ENCODE measurements at places on chromosomes 7 and 10. TPM values are rescaled to one million over a fixed set of nuclear protein-coding genes. Genes with fewer than 3 reads are reported as not detected.
A peak's percentile ranks its signal among the peaks of the same experiment; 100 is the strongest.

- DNase-seq: no peak
- H3K4me1 ChIP-seq: peaks cover 8% of the 10 kb centered on the region
- no peaks in the 10 kb centered on the region for H3K36me3 ChIP-seq
- no peaks in the 10 kb centered on the region for H3K27me3 ChIP-seq
- H3K27ac ChIP-seq: no peak overlapping the region
These were observed 9.1 kb downstream of the TMEM270 start for GRCh38 chr7:73870041-73870492.

DNA sequence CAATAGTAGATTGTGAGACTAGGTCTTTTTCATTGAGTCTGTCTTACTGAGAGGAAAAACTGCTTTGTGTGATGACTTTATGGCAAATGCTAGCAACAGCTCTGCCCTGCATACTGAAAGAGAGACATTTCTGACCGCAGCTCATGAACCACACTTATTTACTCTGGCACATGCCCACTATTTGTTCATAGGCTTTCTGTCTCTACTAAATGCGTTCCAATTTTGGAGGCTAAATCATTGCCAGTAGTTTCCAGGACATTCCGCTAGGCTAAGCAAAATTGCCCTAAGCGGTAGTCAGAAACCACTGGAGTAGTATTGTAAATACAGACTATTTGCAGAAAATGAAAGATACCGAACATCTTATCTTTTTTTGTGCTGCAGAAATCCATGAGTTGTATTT is 55.6 kb upstream of the DLX6 start:
- H3K36me3 ChIP-seq: no peaks in the 10 kb centered on the region
- H3K4me1 ChIP-seq: no peaks in the 10 kb centered on the region
- H3K4me3 ChIP-seq: no peak overlapping the region
- no peak overlapping the region for H3K27ac ChIP-seq
- DNase-seq: no peak

- no peaks in the 10 kb centered on the region for H3K4me1 ChIP-seq
- H3K27ac ChIP-seq: no peak overlapping the region
- H3K36me3 ChIP-seq: no peaks in the 10 kb centered on the region
- peaks cover 4% of the 10 kb centered on the region for H3K27me3 ChIP-seq
- no peak overlapping the region for H3K4me3 ChIP-seq
These were observed 324.7 kb downstream of the TCERG1L start for GRCh38 chr10:130986846-130987245.

DNA sequence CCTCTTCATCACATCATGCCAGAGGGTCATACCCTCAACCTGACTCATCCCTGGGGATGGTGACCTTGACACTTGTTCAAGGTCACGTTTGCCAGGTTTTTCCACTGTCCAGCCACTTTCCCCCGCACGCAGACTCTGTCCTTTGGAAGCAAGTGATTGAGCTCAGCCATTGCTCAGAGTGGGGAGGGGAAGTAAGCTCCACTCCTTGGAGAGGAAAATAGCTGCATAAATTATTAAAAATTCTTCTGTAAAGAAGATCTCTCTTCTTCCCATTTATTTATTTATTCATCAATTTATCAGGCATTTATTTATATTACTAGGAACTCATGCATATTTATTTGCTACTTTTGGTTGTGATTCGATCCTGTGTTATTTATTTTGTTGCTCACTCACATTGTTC is 88.0 kb downstream of the GLRX3 start:
- no peaks in the 10 kb centered on the region for H3K27me3 ChIP-seq
- no peak for DNase-seq
- no peak overlapping the region for H3K27ac ChIP-seq
- H3K4me1 ChIP-seq: no peaks in the 10 kb centered on the region

DNA sequence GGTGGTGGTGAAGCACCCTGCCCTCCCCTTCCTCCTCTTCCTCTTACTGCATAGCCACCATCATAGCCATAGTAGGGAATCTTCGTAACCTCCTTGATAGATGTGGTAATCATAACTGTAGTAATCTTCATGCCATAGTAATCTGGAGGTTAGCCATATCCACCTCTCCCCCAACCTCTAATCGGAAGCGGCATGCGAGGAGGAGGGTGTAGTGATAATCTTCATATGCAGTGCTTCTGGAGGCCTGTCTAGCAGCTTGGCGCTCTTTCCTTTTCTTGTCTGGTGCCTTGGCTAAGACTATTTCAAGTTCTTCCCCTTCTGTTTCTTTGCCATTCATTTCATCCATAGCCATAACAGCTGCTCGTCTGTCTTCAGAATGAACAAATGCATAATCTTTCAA is 90.9 kb downstream of the MLLT10 start:
- no peaks in the 10 kb centered on the region for H3K4me1 ChIP-seq
- no peak for DNase-seq
- H3K27me3 ChIP-seq: no peaks in the 10 kb centered on the region
- H3K36me3 ChIP-seq: peaks cover 2% of the 10 kb centered on the region

DNA sequence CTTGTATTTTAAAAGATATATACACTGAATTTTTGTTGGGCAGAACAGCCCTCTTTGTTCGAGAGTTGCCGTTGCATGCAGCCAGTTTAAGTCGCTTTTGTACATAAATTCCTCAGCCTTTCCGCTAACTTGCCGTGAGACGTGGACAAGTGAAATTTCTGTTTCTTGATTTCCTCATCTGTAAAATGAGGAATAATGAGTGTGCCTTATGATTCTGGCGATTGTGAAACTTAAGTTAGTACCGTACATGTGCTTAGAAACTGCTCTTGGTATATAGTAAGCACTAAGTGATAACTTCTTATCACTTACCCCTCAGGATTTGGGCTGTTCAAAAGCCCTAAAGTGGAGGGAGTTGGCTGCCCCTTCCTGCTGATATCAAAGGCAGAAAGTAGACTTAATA is 1.4 kb downstream of the CCNJ start:
- DNase-seq: no peak
- no peaks in the 10 kb centered on the region for H3K27me3 ChIP-seq
- no peaks in the 10 kb centered on the region for H3K36me3 ChIP-seq
- peak overlapping the region; percentile 89 for H3K27ac ChIP-seq
- H3K4me3 ChIP-seq: peak overlapping the region; percentile 90
- peaks cover 19% of the 10 kb centered on the region for H3K4me1 ChIP-seq

DNA sequence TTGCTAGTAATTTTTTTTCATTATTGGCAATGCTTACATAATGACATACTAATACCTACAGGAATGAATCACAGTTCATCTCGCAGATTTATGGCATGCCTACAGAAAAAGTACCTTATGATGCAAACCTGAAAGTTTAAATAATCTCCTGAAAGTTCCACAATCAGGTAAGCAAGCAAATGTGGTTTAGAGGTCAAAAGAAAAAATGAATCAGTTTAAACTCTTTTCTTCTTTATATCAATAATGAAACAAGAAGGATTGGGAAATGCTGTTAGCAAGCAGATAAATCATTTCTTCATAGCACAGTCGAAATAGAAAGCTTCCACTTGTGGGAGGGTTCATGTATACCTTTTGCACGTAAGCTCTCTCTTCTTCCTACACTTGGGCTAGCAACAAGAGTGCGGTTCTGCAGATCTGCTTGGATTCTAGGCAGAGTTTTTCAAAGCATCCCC is 53.7 kb upstream of the MTPN start:
- H3K27ac ChIP-seq: no peak overlapping the region
- no peak for DNase-seq
- no peaks in the 10 kb centered on the region for H3K4me1 ChIP-seq

GRCh38 chr10:15344876-15345285 is 26.2 kb downstream of the FAM171A1 start:
- H3K36me3 ChIP-seq: no peaks in the 10 kb centered on the region
- no peak for DNase-seq
- H3K27ac ChIP-seq: 0 out of 2 replicates have a peak overlapping the region, but pooled peaks have one; percentile 23
- H3K4me1 ChIP-seq: peaks cover 2% of the 10 kb centered on the region

DNA sequence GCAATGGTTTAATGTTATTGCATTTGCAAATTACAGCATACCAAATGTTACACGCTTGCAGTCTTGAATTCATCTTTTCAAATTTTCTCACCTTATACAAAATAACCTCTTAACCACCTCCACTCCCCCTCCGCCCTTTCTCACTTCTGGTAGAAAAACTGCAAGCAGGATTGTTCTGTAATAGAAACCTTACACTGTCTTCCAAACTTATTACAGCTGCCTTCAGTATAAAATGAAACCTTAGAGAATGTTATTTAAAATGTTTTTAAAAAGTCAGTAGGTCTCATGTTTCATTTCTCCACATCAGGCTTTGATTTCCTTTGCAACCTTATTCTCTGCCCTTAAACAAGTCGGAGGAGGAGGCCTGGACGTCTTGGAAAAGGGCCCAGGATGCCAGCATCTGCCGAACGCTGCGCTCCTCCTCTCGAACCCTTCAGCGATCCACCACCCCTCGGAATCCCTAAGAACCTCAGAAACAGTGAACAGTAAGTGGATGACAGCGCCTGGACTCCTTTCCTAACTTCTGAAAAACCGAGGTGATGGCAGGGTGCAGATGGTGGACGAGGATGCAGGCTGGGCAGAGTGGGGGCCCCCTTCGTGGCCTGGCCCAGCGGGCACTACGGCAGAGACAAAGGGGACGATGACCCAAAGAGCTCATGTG is 74.0 kb downstream of the FGFR2 start:
- no peak for DNase-seq
- no peak overlapping the region for H3K4me3 ChIP-seq
- H3K36me3 ChIP-seq: no peaks in the 10 kb centered on the region

GRCh38 chr10:113562069-113562468 is 9.2 kb downstream of the HABP2 start:
- H3K27me3 ChIP-seq: 0 out of 2 replicates have a peak, but pooled peaks cover 7% of the 10 kb centered on the region
- no peak overlapping the region for H3K27ac ChIP-seq
- no peaks in the 10 kb centered on the region for H3K36me3 ChIP-seq
- H3K4me1 ChIP-seq: 0 out of 2 replicates have a peak, but pooled peaks cover 2% of the 10 kb centered on the region
- no peak for DNase-seq

- no peak overlapping the region for H3K27ac ChIP-seq
- no peak for DNase-seq
- no peaks in the 10 kb centered on the region for H3K4me1 ChIP-seq
- H3K4me3 ChIP-seq: no peak overlapping the region
- H3K27me3 ChIP-seq: no peaks in the 10 kb centered on the region
These were observed 76.0 kb downstream of the HIP1 start for GRCh38 chr7:75662579-75663301.

- H3K4me1 ChIP-seq: peaks cover 80% of the 10 kb centered on the region
- H3K27me3 ChIP-seq: no peaks in the 10 kb centered on the region
- H3K4me3 ChIP-seq: no peak overlapping the region
- H3K27ac ChIP-seq: peak overlapping the region; percentile 82
- no peak for DNase-seq
- peaks cover 35% of the 10 kb centered on the region for H3K36me3 ChIP-seq
These were observed 18.8 kb downstream of the CAV1 start for GRCh38 chr7:116543664-116544063.

- H3K4me1 ChIP-seq: no peaks in the 10 kb centered on the region
These were observed 24.5 kb downstream of the FOXK1 start for GRCh38 chr7:4706384-4707216.

DNA sequence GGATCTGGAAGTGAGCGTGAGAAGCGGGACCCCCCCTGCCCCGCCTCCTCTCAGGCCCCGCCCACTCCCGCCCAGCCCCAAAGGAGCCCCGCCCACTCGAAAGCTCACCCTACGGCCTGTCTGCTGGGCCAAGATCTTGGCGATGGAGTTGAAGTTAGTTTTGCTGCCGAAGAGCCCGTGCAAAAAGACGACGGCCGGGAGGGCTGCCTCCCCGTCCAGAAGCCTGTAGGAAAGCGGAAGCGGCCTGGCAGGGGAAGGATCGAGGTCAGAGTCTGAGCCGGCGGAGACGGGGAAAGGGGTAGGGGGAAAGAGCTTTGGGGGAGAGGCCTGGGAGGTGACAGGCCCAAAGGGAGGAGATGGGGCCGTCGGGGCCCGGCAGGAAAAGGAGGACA is 386 bp downstream of the ABHD11 start:
- peak overlapping the region; percentile 78 for H3K4me3 ChIP-seq
- H3K27me3 ChIP-seq: no peaks in the 10 kb centered on the region
- H3K27ac ChIP-seq: peak overlapping the region; percentile 93
- peaks cover 5% of the 10 kb centered on the region for H3K36me3 ChIP-seq
- DNase-seq: no peak

DNA sequence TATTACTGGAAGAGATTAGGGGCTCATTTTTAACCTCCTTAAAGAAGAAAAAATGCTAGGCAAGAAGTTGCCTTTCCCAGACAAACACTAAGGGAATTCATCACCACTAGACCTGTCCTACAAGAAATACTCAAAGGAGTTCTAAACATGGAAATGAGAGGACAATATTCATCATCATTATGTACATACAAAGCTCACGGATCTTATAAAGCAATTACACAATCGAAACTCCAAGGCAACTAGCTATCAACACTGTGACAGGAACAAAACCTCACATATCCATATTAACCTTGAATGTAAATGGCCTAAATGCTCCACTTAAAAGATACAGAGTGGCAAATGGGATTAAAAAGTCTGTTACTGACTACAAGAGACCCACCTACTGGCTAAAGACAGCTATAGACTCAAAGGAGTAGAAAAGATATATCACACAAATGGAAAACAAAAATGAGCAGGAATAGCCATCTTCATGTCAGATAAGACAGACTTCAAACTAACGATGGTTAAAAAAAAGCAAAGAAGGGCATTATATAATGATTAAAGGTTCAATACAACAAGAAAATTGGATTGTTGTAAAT is 246.6 kb downstream of the ADRA2A start:
- H3K36me3 ChIP-seq: no peaks in the 10 kb centered on the region
- H3K4me1 ChIP-seq: no peaks in the 10 kb centered on the region
- H3K27me3 ChIP-seq: no peaks in the 10 kb centered on the region
- H3K27ac ChIP-seq: no peak overlapping the region
- no peak for DNase-seq

DNA sequence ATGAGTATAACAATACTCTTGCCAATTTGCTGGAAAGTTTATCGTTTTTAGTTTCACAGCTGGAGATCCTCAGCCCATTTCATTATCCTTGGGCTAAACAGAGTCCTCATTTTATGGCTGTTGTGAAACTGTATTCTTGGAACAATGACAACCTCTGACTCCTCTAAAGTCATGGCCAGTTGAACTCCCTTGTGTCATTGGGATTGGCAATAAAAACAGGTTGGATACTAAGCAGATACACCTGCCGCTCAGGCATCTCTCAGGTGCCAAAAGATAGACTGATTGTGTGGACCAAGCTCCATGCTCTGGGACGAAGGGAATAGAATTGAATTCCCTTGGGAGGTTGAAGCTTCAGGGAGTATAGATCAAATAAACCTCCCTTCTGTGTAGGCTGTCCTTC is 182.2 kb downstream of the WDR11 start:
- no peak for DNase-seq
- H3K36me3 ChIP-seq: no peaks in the 10 kb centered on the region
- no peaks in the 10 kb centered on the region for H3K4me1 ChIP-seq
- H3K27ac ChIP-seq: no peak overlapping the region
- H3K4me3 ChIP-seq: no peak overlapping the region

- H3K27me3 ChIP-seq: no peaks in the 10 kb centered on the region
- no peak overlapping the region for H3K27ac ChIP-seq
- H3K36me3 ChIP-seq: no peaks in the 10 kb centered on the region
- no peak overlapping the region for H3K4me3 ChIP-seq
- peaks cover under 1% of the 10 kb centered on the region for H3K4me1 ChIP-seq
These were observed 7.1 kb downstream of the ZNF736 start for GRCh38 chr7:64320547-64321513.

Gene NPY4R2
- 0.64 TPM for total RNA-seq

Gene PRKG1
- total RNA-seq: 0.92 TPM

Gene TEX47
- not detected for total RNA-seq

Gene NPTX2
- total RNA-seq: 0.15 TPM

Gene SEMA3E
- 7.3 TPM for total RNA-seq

Gene SNCG
- total RNA-seq: 5.2 TPM

Gene KAZALD1
- 21.2 TPM for total RNA-seq

Gene OPN4
- total RNA-seq: not detected

Gene MYH16
- total RNA-seq: 0.23 TPM

Data from Panc1 (cell line).